Adipocyte (in vitro differentiated cells): ENCODE measurements at places on chromosomes 12 and 14.

- peak; percentile 27 for DNase-seq
These were observed 1.8 kb downstream of the CCDC85C start for GRCh38 chr14:99602054-99602787.

- DNase-seq: peak; percentile 5
These were observed 583.5 kb upstream of the TBX3 start for GRCh38 chr12:115267464-115267863.

DNA sequence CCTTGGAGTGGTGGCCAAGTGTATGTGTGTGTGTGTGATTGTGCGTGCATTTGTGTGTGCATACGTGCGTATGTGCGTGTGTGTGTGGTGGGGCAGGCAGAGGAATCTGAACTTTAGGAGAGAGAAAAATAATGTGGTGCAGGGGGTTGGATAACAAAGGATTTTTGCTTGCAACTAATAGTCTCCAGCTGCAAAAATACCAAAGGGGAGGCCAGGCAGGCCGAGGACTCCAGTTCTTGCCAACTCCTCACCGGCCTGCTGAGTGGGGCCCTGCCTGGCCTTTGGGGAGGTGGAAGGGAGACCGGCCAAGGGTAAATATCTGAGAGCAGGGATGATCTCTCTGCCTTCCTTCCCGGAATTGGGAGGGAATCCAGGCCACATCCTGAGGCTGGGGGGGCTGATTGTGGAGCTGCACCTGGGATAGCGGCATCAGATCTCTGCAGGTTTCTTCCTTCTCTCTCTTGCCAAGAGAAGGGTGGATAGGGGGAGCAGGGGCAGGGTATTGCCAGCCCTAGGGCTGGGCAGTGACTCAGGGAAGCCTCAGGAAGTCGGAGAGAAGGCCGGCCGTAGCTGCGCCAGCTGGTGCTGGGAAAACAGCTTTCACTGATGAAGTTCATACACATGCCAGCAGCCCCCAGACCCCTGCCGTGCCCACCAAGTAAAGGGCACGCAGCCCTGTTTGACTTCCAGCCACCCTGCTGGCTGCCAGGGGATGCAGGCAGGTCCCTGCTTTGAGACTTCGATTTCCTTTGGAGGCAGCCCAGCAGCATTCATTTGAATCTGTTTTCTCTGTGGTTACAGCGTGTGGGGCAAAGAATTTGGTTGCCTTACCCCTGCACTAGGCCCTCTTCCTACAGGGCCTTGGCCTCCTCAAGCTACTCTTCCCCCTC is 4.6 kb upstream of the LRP1-AS start:
- peak; percentile 89 for DNase-seq

- DNase-seq: no peak
These were observed 229.2 kb downstream of the SPTSSA start for GRCh38 chr14:34232790-34233189.

GRCh38 chr14:25231004-25231403 is 181.1 kb upstream of the STXBP6 start:
- no peak for DNase-seq

- no peak for DNase-seq
These were observed 88.1 kb downstream of the BCL2L14 start for GRCh38 chr12:12158858-12159257.

- DNase-seq: peak; percentile 63
These were observed 394.5 kb upstream of the ATP2B1 start for GRCh38 chr12:90102957-90103652.

GRCh38 chr12:118689793-118690192 is 291.5 kb upstream of the SRRM4 start:
- no peak for DNase-seq

DNA sequence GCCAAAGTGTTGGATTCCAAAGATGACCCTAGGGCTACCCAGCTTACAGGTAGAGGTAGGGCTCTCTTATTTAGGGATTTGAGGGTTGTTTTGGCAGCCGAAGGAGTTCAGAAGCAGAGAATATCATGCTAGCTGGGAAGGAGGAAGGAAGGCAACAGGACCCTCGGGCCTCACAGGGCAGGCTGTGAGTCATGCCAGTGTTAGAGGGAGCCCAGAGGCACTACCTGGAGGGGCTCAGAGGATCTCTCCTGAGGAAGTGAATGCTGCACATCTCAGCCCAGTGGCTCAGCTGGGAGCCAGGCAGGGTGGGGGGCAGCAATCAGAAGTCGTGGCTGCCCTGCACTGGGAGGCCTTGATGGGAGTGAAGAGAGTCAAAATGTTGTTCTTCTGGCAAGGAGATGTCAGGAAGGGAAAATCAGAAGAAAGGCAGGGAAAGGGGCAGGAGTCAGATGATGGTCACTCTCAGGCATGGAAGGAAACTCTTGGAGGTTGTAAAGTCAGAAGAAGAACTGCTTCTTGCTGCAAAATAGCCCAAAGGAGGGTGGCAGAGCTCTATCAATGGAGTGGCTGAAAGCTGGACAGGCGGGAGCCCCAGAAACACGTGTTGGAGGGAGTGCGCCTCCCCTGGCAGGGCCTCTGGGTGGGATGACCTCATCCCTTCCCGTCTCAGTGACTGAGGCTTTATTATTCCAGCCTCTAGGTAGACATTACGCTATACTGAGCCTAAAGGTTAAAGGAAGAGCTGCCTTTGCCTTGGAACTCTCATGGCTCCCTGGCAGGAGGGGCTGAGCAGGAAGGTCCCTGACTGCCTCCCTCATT is 141.3 kb downstream of the SMOC1 start:
- no peak for DNase-seq

- no peak for DNase-seq
These were observed 82.0 kb upstream of the DYNC1H1 start for GRCh38 chr14:101882141-101882935.
